ENCODE measurements at places on chromosomes 7 and 10.
A peak's percentile ranks its signal among the peaks of the same experiment; 100 is the strongest.

GRCh38 chr10:123636598-123637325, 29.4 kb upstream of the GPR26 start:
- DNase-seq: no peak

DNA sequence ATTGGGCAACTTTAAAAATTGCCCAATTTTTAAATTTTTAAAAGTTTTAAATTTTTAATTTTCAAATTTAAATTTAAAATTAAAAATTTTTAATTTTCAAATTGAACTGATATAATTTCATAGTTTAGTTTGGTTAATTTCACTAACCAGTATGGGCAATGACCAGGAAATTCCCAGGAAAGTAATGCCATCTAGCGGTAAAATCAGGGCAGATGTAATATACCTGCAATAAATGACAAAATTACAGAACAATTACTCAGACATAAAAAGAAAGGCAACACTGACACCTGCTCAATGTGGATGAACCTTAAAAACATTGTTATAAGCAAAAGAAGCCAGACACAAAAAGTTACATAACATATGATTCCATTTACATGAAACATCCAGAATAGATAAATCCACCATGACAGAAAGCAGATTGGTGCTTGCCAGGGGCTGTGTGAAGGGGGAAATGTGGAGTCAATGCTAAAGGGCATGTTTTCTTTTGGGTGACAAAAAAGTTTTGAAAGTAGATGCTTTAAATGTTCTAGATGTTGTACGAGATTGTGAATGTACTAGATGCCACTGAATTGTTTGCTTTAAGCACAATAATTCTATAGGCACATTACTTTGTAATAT, 28.6 kb upstream of the SLC16A12 start:
- peak; percentile 41 for DNase-seq

DNA sequence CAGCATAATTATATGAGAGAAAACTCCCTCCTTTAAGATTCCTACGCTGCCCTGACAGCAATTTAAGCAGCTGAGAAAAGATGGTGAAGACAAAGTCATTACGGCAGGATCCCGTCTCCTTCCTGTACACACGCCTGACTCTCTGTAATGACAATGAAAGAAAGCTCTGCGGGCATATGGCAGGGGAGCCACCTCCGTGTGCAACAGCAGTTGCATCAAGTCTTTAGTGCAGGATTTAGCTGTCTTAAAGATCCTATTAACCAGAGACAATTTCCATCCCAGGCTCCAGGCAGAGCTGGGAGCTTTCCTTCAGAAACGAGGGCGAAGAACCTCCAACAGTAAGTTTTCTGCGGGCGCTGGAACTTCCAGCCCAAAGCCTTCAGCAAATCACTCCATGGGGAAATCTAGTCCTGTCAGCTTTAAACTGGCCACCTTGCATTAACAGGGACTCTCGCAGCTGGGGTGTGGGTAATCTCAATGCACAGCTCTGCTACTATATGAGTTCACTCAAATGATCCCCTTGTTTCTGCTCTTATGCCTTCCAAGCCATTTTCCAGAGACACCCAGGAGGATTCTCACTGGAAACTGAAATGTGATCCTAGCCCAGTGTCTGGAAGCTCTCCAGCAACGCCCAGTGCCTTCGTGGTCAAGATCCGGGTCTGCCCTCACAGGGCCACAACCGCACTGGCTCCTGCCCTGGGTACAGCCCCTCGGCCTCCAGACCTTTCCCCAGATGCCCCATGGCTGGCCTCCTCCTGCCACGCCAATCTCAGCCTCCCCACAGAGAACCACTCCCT, 74.9 kb downstream of the CTBP2 start:
- no peak for DNase-seq

- DNase-seq: no peak
Measured at GRCh38 chr7:144834641-144835144, 1.2 kb downstream of the TPK1 start.

GRCh38 chr10:124343351-124344265, 75.1 kb downstream of the OAT start:
- no peak for DNase-seq

- peak; percentile 2 for DNase-seq
Measured at GRCh38 chr7:30968747-30969603, 5.2 kb downstream of the GHRHR start.

GRCh38 chr7:42440951-42441350, 203.9 kb upstream of the GLI3 start:
- no peak for DNase-seq

DNA sequence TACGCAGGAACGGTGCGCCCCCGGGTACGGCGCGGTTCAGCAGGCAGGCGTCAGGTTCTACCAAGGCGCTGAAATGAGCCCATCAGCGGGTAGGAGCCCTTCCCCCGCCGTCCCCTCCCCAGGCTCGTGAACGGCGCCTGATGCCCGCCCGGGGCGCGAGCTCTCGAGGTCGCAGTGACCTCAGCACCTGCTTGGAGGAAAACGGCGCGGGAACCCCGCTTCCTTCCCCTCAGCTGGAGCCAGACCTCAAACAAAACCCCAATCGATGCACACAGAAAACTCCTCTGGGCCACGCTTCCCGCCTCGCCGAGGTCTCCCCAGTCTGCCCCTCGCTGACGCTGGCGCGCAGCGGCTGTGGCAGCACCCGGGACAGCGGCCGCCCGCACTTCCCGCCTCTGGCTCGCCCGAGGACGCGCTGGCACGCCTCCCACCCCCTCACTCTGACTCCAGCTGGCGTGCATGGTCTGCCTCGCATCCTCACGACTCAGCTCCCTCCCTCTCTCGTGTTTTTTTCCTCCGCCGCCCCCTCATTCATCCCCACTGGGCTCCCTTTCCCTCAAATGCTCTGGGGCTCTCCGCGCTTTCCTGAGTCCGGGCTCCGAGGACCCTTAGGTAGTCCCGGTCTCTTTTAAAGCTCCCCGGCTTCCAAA, 514 bp upstream of the GAD2 start:
- peak; percentile 63 for DNase-seq

- no peak for DNase-seq
Measured at GRCh38 chr7:111753968-111754367, 191.7 kb upstream of the IMMP2L start.

DNA sequence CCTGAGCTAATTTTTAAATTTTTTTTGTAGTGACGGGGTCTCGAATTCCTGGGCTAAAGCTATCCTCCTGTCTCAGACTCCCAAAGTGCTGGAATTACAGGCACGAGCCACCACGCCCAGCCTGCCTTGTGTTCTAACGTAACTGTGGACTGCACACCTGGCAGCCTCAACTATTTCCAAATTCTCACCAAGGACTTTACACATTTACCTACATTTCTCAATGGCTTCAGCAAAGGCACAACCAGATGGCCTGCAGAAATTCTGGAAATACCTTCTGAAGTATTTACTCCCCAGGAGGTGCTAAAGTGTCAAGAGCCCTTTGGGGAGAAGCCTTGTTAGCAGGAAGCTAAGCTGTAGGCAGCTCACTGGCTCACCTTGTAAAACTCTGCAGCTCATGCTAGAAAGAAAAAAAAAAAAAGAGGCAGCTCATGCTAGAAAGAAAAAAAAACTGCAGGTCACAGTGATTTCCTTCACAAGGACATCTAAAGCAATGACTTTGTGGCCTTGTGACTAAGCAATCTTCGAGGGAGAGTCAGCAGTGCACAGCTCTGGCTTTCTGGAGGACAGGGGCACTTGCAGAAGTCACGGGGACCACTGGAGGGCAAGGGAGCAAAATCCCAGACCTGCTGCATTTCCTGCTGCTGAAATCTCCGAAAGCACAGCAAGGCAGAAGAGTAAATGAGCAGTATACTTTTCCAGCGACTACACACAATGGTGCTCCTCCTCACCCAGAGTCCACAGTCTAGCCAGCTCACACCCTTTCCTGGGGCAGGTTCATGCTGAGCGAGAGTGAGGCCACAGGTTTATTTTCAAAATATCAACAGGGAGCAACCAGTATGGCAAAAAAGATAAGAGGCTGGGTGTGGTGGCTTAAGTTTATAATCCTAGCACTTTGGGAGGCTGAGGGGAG, 40.4 kb downstream of the BAIAP2L1 start:
- no peak for DNase-seq

DNA sequence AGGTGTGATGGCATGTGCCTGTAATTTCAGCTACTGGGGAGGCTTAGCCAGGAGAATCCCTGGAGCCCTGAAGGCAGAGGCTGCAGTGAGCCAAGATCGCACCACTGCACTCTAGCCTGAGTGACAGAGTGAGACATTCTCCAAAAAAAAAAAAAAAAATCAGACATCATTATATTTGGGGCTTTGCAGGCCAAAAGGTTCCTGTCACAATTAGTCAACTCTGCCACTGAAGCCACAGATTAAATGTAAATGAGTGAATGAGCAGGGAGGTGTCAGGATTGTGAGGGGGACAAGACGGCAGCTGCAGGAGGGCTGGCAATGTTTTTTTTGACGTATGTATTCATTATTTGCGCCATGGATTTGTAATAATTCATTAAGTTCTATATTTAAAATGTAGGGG, 3.3 kb downstream of the ZNF33B start:
- no peak for DNase-seq

DNA sequence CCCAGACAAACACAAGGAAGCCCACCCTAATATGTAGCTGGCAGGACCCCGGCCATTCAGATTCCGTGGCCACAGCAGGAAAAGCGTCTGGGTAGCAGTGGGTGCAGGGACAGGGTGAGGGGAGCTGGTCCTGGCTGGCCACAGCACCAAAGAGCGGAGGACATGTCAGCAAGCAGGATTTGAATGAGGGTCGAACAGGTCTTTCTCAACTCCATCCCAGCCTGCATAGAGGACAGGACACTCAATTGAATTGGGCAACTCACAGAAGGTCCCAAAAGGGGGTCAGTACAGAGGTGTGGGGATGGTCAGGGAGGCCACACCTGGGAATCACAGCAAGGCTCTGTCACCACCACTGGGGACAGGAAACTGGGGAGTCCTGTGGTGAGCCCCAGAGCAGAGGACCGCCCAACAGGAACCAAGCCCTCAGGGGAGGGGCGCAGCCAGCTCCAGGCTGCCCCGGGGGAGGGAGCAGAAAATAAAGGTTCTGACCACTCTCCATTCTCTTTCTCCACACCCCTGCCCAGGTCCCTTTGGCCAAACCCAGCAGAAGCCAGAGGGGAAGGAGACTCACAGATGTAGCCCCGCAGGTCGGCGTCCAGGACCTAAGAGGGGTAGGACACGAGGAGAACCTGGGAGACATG, 108.7 kb upstream of the PPP2R2D start:
- no peak for DNase-seq

DNA sequence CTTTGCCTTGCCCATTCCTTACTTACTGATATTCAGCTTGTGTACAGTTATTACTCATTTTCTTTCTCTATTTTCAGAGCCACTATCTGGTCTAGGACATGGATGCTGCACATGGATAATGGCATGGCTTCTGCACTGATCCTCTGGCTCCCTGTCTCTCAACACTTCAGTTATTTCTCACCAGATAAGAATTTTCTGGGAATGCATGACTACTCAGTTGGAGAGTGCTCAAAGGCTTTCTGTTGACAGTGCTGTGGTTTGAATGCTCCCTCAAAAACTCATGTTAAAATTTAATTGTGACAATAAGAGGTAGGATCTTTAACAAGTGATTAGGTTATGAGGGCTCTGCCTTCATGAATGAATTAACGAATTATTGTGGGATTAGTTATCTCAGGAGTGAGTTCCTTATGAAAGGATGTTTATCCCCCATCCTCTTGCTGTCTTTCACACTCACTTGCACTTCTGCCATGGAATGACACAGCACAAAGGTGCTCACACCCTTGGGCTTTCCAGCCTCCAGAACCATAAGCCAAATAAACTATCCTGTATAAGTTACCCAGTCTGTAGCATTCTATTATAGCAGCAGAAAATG, 16.1 kb upstream of the PIK3CG start:
- DNase-seq: no peak

GRCh38 chr10:86336341-86336740, 30.3 kb downstream of the GRID1 start:
- no peak for DNase-seq

DNA sequence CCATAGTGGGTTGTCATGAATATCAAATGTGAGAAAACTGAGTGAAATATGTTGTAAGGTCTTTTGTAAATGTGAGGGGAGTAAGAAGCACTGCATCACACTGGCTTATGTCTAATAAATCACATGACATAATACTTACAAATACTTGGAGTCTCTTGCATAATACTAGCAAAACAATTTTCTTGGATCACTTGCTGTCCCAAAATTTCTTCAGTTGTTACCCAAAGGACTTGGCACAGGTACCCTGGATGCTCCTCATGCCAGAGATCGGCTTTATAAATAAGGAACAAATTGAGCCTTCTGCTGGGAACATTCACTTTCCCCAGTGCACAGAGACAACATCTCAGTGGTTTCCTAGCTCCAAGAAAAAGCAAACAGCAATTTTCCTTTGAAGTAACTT, 5.0 kb upstream of the LRIT2 start:
- no peak for DNase-seq

DNA sequence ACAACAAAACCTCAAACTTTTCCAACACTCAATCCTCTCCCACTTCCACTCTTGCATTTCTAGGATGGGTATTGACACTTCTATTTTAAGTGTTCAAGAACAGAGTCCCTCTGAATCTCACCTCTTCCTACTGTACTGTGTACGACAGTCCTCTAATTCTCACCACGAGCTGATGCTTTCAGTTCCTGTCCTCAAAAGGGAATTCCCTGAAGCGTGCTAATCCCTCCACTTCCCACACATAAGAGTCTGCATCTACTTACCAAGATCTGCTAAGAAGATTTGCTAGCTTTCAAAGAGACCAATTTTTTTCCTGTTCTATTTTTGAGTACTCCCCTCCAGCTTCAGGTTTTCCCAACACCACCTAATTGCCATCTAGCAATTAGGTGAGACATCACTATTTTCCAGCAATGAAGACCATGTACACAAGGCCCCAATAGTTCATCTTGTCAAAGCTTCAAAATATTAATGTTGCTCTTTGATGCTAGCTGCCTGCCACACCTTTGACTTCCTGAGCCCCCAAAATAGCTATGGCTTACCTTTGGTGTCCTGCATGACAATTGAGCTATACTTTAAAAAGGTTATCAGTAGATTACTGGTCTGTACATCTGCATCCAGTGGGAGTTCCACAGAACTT, 54.4 kb downstream of the ARMH3 start:
- no peak for DNase-seq

- DNase-seq: no peak
Measured at GRCh38 chr10:115949282-115949844, 323.6 kb downstream of the GFRA1 start.

- DNase-seq: no peak
Measured at GRCh38 chr7:148332191-148333186, 258.1 kb upstream of the C7orf33 start.
